ENCODE measurements at places on chromosomes 1 and 21.

GRCh38 chr1:77263708-77264107 lies 18.1 kb upstream of the AK5 start:
- no peak for DNase-seq

- peak; percentile 23 for DNase-seq
Measured at GRCh38 chr21:31730712-31731055, 1.2 kb downstream of the SCAF4 start.

DNA sequence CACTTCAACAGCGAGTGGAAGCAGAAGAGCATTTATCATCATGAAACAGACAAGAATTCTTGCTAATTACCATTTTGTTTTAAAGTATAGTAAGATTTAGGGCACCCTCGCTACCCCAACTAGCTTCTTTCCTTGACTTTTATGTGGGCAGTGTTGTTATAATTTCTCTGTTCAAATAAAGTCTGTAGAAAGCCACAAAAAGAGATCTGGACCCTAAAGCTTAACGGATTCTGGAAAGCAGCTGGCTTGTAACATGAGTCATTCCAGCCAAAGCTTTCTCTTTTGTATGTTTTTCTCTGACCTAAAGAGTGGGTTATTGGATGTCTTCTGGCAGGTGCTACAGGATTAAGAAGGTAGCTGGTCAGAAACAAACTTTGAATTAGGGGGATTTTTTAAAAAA lies 37.4 kb downstream of the RUNX1 start:
- no peak for DNase-seq

- DNase-seq, result no peak
Measured at GRCh38 chr1:205561501-205562203, 57.2 kb downstream of the CDK18 start.

DNA sequence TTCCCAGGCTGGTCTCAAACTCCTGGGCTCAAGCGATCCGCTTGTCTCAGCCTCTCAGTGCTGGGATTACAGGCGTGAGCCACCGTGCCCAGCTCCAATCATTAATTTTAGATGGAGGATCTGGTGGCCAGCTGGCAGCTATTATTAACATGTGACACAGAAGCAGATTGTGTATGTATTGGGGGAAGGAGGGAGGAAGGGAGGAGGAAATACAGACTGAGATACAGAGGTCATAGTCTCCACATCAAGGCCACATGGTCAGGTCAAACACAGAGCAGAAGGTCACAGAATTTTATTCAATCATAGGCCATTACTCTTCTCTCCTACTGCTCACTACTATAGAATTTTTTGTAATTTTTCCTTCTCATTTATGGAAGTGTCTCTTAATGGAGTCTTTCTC lies 57.9 kb upstream of the ADORA3 start:
- DNase-seq, result no peak

DNA sequence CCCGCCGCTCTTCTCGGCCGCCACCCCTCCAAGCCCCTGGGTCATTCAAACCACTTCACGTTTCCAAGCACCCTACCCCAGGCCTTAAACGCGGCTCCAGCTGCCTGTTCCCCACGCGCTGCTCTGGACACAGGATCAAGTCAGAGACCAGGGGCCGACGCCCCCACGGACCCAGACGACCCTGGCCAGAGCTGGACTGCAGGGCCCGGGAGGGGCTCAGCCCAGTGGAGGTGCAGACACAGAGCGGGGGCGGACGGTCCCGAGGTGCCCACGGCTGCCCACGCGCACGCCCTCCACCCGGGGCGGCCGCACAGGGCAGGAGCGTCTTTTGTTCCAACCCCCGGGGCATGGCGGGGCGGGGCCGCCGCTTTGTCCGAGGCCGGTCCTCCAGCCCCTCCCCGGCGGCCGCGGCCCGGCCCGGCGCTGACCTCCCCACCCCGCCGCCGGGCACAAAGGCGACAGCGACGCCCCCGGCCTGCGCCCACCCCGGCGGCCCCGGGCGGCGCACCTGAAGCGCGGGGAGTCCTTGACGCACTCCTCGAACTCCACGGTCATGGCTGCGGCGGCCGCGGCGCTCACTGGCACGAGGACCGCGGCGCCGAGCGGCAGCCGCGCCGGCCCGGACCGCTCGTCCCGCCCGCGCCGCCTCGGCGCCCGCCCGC lies 338 bp downstream of the ACAP3 start:
- DNase-seq, result no peak

DNA sequence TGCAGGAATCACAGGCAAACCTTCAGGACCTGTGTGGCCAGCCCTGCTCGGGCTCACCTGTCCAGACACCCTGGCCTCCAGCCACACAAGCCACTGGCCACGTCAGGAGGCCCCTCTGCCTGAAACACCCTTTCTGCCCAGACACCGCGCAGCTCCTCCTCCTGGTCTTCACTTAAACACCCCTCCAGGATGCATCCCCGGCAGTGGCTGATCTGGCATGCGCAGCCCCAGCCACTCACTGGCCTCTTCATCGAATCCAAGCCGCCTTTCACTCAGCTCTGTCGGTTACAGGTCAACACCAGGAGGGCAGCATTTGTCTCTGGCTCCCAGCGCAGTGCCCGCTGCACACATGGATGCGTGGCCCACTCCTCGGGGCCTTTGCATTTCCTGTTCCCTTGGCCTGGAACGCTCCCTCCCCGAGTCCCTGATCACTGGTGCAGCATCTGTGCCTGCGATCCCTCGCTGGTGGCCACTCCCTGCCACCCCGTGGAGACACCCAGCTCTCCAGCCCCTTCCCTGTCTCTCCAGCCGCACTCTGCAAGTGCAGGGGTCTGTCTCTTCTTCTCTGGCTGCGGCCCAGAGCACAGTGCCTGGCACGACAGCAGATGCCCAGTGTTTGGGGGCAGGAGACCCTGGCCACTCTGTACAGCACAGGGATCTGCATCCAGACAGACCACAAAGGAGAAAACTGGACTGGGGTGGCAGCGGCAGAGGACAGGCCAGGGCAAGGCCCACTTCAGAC lies 9.4 kb downstream of the TPRG1L start:
- no peak for DNase-seq

DNA sequence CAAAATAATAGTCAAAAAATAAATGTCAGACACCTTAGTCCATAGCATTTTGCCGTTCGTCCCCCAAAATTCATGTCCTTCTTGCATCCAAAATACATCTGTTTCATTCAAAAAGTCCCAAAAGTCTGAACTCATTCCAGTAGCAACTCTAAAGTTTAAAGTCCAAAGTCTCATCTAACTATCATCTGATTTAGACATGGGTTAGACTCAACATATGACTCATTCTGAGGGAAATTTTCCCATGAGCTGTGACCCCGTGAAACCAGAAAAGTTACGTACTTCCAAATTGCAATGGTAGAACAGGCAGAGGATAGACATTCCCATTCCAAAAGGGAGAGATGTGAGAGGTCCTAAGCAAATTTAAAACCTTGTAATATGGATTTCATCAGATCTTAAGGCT lies 48.6 kb upstream of the CACHD1 start:
- DNase-seq, result no peak

DNA sequence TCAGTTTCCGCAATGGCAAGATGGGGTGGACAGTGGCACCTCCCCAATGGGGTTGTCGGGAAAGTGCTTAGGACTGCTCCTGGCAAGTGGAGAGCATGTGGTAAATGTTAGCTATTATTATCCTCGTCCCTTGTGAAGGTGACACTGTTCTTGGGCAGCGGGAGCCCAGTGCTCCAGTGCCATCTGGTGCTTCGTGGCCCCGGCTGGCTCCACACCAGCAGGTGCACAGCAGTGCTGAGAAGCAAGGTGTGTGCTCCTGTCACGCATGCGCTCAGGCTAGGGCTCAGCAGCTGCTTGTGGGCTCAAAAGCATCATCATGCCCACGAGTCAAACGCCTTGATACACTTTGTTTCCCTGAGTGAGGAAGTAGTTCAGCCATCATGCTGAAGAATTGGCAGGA lies 24.9 kb upstream of the KCNC4 start:
- DNase-seq, result no peak

DNA sequence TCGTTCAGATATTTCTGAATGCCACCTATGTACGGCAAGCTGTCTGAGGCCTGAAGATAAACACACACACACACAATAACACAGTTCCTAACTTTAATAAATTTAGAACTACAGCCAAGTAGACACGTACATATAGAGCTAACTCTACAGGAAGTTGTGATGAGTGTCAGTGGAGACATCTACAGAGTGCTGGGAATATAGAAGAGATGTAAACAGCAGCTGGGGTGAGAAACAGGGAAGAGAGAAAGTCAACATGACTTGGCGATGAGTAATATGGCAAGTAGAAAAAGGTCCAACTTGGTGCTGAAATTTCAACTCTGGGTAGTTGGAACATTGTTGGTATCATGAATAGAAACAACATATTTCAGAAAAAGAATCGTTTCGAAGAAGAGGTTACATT lies 206.5 kb downstream of the ZP4 start:
- DNase-seq, result no peak

GRCh38 chr1:117685936-117686806 lies 80.3 kb downstream of the TENT5C start:
- DNase-seq, result no peak

DNA sequence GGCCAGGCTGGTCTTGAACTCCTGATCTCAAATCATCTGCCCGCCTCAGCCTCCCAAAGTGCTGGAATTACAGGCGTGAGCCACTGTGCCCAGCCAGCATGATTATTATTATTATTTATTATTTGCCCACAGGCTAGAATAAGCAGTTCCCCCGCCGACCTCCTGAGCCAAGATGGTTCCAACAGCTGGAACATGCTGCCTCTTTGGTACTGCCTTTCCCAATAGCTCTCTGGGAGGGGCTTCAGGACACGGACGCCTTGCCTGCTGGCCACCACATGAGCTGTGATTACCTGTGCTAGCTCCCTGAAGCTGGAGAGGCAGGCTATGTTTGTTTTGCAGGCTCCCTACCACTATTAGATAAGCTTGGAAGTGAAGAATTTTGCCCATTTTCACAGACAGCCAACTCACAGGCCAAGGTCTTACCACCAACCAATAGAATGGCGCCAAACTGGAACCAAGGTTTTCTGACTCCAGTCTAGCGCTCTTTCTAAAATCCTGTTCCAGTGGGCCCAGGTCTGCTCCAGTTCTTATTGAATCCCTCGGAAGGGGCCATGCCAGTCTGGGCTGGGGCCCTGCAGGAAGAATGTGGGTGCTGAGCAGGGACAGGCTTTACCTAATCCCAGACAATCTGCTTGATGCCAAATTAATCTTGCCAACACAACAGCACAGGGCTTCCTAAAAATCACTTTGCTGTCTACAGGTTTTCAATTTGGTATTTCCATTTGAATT lies 2.1 kb upstream of the GPR61 start:
- DNase-seq, result no peak

DNA sequence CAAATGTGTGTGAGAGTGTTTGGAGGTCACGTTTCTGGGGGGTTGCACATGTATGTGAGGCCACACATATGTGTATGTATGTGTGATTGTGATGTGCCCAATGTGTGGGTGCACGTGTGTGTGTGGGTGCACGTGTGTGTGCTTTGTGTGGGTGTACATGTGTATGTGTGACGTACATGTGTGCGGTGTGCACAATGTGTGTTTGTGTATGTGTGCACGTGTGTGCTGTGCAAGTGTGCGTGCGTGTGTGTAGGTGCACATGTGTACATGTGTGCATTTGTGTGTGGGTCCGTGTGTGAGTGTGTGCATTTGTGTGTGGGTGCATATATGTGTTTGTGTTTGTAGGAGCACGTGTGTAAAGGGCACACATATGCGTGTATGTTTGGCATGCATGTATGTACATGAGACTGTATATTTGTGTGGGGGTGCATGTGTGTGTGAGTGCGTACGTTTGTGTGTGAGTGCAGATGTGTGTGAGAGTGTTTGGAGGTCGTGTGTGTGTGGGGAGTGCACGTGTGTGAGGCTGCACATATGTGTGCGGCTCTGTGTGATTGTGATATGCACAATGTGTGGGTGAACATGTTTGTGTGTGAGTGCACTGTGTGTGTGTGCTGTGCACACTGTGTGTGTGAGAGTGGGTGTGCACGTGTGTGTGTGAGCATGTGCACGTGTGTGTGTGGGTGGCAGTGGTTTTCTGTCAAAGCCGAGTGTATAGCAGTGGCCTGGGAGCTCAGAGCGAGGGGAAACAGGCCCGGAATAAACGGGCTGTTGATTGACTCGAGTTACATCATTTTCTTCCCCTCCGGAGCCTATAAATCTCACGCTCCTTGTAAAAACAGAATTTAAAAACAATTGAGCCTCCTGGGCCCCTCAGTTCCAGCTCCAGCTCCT lies 132.7 kb upstream of the ARHGEF16 start:
- DNase-seq, result no peak

GRCh38 chr1:167819849-167820683 lies 93.9 kb downstream of the ADCY10 start:
- no peak for DNase-seq

DNA sequence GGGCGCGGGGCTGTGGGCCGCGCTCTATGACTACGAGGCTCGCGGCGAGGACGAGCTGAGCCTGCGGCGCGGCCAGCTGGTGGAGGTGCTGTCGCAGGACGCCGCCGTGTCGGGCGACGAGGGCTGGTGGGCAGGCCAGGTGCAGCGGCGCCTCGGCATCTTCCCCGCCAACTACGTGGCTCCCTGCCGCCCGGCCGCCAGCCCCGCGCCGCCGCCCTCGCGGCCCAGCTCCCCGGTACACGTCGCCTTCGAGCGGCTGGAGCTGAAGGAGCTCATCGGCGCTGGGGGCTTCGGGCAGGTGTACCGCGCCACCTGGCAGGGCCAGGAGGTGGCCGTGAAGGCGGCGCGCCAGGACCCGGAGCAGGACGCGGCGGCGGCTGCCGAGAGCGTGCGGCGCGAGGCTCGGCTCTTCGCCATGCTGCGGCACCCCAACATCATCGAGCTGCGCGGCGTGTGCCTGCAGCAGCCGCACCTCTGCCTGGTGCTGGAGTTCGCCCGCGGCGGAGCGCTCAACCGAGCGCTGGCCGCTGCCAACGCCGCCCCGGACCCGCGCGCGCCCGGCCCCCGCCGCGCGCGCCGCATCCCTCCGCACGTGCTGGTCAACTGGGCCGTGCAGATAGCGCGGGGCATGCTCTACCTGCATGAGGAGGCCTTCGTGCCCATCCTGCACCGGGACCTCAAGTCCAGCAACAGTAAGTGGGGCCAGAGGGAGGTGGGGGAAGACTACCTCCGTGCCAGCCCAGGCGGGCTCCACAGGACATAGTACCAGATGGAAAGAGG lies 808 bp downstream of the MAP3K21 start:
- peak; percentile 20 for DNase-seq

- no peak for DNase-seq
Measured at GRCh38 chr1:47399846-47400155, 16.3 kb upstream of the FOXE3 start.

DNA sequence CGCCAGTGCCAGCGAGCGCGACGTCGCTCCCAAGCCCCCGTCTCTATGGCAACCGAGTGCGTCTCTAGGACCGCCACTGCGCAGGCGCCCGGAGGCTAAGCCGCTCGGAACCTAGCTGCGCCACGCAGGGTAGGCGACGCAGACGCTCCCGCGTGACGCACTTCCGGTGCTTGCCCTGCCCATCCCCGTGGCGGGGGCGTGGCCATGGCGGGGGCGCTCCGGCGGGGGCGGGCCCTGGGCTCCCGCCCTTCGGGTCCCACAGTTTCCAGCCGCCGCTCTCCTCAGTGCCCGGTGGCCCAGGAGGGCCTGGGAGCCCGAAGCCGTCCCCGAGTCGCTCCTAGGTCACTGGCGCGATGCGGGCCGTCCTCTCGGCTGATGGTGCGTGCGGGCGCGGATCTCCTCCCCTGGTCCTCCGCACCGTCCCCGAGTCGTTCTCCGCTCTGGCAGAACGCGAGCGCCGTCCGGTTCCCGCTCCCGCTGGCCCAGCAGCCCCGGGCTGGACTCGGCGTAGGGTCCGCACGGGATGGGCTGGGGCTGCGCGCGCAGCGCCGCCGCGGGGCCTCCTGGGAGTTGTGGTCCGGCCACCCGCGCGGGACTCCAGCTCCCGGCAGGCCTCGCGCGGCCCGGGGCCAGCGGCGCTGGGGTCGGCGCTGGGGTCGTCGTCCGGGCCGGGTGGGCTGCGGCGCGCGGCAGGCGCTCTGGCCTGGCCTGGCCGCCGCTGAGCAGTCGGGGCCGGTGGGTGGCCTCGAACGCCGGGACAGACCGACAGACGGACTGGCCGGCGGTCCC lies at the start of gene MIB2:
Gene MIB2 (plus strand): TSS at position 245 of the 789 bp plus-strand sequence. CDS start 7,953 bp downstream, outside the sequence.
- DNase-seq, result peak; percentile 98
